ENCODE measurements at places on chromosomes 2 and 18. TPM values are rescaled to one million over a fixed set of nuclear protein-coding genes. Genes with fewer than 3 reads are reported as not detected.

Gene CD8B2
- under 0.01 TPM for total RNA-seq

Gene LBX2
- total RNA-seq, result not detected

Gene FER1L5
- 0.25 TPM for total RNA-seq

Gene SAG
- total RNA-seq, result not detected

Gene LIMS2
- 2.2 TPM for total RNA-seq

Gene DES
- total RNA-seq, result 0.49 TPM

Gene IL1RN
- total RNA-seq, result not detected

Gene CCDC85A
- 22.1 TPM for total RNA-seq

Gene CNTNAP5
- total RNA-seq, result 26.6 TPM

Gene LAMA3
- total RNA-seq, result 2.5 TPM

Gene CNGA3
- total RNA-seq, result 2.5 TPM

Gene RND3
- total RNA-seq, result 116 TPM

Gene AQP12A
- not detected for total RNA-seq

Gene TTR
- total RNA-seq, result 0.25 TPM

Gene CPS1
- 2.0 TPM for total RNA-seq

Gene LYG2
- not detected for total RNA-seq

Gene ANKRD29
- total RNA-seq, result 2.0 TPM

Gene ALPP
- not detected for total RNA-seq

Gene FAM237A
- not detected for total RNA-seq

Gene VAMP8
- 0.74 TPM for total RNA-seq

Gene CPO
- total RNA-seq, result not detected

Gene MARCO
- total RNA-seq, result 0.25 TPM

Gene AAMP
- 94.2 TPM for total RNA-seq

Gene HOXD12
- total RNA-seq, result not detected

Gene EIF2AK3
- 26.1 TPM for total RNA-seq

Gene COL5A2
- 21.4 TPM for total RNA-seq
